PC-3 (cell line): ENCODE measurements at places on chromosomes 13 and 19. TPM values are rescaled to one million over a fixed set of nuclear protein-coding genes. Genes with fewer than 3 reads are reported as not detected.

The C19orf85 gene
- total RNA-seq: not detected in 2 replicates

The APOC4 gene
- total RNA-seq: not detected in 2 replicates

The UBE2L5 gene
- not detected in 2 replicates for total RNA-seq

The CACNG7 gene
- total RNA-seq: not detected in 2 replicates

The CADM4 gene
- total RNA-seq: 13.7 and 15.0 TPM in 2 replicates

GRCh38 chr19:46828484-46828883 lies 22.2 kb downstream of the AP2S1 start:
- DNase-seq: peak; percentile 7

- DNase-seq: no peak
Measured at GRCh38 chr13:99741960-99742359, 229.6 kb downstream of the ZIC5 start.

DNA sequence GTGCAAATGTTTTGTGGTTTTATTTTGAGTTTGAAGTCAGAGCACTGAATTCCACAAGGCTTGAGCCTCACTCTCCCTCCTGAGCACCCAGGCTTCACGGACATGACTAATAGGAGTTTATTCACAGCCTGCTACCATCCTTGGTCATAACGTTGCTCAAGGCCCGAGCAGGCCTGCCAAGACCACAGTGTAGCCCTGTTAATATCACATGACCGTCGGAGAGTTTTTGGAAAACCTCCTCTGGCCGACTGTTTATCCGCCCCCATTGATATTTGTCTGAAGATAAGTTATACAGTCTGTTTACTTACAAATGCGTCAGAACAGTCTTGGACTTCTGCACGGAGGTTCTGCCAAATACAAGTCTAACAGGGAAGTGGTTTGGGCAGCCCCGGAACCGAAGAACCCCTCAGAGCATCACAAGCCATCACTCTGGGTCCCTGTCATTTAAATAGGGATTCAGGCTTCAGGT lies 89.9 kb downstream of the COL4A2 start:
- peak; percentile 92 for DNase-seq

GRCh38 chr13:94672400-94672799 lies 39.9 kb downstream of the SOX21 start:
- no peak for DNase-seq

DNA sequence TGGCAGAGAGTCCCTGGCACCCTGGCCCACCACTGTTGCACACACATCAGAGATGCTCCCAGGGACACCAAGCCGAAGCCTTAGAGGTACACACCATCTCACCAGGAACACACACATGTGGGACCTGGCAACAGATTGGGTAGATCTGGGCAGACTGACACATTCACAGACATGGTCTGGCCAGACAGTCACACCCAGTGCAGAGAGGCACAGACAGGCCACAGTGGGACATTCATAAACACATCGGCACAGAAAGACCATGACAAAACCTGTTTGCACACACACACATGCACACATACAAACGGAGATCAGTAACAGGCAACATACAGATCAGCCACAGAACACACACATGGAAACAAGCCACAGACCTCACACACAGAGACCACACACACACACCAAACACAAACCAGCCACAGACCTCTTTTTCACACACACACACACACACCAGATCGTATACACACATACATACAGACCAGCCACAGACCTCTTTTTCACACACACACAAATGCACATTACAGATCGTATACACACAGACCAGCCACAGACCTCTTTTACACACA lies 6.3 kb upstream of the JUNB start:
- no peak for DNase-seq

DNA sequence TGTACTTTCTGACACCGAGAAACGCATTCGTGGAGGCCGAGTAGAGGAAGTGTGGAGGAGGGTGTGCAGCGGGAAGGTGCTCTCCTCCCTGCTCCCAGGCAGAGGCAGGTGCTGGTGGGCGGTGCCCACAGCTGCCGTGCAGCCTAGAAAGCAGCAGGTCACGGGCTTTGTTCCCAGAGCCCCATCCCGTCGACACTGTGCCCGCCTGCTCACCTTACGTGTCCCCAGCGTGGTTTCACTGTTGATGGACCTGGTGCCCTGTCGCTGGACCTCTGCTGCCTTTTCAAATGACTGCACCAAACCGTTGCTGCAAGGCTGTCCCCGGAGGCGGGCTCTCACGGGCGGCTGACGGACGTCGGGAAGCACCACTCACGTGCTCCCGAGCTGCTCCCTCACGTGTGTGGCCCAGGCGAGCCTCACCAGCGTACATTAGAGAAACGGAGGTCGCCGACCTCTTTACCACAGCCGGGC lies 20.8 kb downstream of the PLEKHJ1 start:
- DNase-seq: no peak

DNA sequence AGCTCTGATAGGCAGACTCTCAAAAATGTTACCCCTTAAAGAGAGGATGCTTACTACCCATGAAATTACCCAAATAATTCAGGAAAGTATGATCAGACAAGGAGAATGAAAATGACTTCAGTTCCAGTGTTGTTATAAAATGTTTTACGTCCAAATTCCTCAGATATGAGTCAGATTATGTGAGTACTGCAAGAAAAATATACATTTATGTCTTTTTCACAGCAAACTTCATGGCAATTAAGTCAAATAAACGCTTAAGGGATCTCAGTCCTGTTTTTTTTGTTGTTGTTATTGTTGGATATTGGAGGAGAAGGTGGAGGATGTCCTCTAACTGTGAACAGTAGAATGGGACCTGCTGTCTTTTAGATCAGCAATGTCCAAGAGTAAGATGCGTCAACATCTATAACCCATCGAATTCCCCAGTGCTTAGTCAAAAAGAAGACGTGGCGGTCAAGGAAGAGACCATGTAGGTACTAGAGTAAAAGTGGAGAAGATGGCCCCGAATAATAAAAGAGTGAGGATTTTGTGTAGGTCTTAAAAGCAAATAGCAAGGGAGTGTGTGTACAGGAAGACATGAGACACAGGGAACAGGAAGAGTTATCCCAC lies 215.4 kb upstream of the IRS2 start:
- DNase-seq: peak; percentile 74
